ENCODE measurements at places on chromosomes 7 and 10.
A peak's percentile ranks its signal among the peaks of the same experiment; 100 is the strongest.

- no peak for DNase-seq
Observed at GRCh38 chr7:105602325-105603305, 21.3 kb upstream of the EFCAB10 start.

GRCh38 chr10:5743736-5744135 is 59.1 kb downstream of the TASOR2 start:
- DNase-seq = no peak

DNA sequence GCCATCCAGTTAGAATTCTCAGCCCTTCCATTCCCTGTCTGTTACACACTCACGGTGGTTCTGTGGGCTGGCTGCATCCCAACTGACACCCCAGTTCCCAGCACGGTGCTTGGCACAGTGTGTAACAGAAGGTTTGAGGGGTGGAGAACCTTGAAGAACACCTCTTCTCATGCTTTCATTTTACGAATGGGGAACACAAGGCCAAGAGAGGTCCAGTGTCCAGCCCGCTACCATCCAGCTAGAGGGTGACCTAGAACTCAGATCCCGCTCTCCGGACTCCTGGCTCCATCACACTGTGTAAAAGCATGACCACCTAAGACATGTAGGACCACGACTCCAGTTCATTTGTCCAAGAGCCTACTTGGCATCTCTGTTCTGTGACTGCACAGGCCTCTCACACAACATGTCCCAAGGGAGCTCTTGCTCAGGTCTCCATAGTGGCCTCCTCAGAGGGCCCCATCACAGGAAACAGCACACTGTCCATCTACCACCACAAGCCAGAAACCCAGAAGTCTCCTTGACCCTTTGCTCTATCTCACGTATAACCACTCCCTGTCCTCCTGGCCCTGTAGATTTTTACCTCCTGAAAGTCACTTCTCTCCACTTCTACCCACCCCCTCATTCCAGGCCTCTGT is 2.8 kb upstream of the CDH23 start:
- no peak for DNase-seq

GRCh38 chr10:63114031-63114814 is 18.9 kb upstream of the NRBF2 start:
- DNase-seq = peak; percentile 21

DNA sequence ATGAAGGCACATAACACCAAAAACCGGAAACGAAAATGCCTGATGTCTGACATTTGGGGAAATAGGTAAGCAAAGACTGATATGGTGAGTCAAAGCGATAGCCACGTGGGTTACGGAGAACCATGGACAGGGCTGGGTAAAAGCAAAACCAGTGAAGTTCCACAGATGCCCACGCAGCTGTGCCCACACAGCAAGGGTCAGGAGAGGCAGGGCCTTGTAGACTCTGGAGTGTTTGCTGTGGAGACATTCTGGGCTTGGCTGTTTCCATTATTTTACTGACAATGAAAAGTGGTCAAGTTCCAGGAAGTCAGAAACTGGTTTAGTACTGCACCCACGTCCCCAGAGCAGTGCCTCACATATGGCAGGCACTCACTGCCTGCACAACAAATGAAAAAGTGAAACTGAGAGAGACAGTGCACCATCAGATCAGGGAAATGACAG is 148.7 kb downstream of the ZMYND11 start:
- DNase-seq = no peak

GRCh38 chr10:126175641-126176262 is 212.5 kb downstream of the ADAM12 start:
- DNase-seq = no peak

- peak; percentile 68 for DNase-seq
Observed at GRCh38 chr7:129872054-129872453, 80.7 kb downstream of the UBE2H start.

DNA sequence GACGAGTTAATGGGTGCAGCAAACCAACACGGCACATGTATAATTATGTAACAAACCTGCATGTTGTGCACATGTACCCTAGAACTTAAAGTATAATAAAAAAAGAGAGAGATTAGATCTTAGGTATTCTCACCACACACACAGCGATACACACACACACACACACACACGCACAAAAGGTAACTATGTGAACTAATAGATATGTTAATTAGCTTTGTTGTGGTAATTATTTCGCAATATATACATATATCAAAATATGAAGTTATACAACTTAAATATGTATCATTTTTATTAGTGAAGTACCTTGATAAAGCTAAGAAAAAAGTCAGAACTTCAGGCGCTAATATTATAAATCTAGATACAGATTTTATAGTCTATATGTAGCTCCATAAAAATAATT is 849.2 kb downstream of the IPMK start:
- no peak for DNase-seq

GRCh38 chr10:22420787-22421517 is 75.7 kb downstream of the SPAG6 start:
- DNase-seq = no peak

DNA sequence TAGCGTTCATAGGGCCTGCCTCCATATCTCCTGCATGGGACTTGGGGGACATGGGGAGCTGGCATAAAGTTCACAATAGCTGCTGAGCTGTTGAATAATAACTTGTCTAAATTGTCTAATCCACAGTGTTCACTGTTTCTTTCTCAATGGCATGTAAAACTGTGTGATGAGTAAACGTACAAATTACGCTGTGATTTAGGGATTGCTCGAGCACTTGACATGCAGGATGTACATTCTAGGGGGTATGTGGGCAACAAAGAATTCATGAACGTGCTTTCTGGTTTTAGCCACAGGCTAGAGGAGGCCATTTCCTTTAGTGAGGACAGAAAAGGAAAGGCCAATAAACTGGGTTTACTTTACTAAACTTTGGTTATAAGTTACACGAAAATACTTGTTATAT is 534.2 kb upstream of the ZWINT start:
- peak; percentile 2 for DNase-seq

DNA sequence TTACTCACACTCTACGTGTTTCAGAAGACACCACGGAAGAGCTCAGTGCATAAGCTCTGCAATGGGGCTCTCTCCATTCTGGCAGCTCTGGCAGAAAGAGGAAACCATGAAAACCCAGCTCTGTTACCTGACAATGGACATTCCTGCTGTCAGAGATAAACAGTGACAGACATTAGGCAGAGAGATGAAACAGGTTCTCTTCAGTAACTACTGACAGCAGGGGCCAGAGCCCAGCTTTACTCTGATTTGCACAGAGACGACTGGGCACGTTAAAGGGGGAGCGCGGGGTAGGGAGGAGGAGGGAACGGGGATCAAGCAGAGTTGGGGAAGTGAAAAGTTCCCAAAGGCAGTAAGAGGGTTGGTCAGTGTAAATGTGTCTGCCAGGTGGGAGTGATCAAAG is 206.1 kb downstream of the RAMP3 start:
- no peak for DNase-seq

DNA sequence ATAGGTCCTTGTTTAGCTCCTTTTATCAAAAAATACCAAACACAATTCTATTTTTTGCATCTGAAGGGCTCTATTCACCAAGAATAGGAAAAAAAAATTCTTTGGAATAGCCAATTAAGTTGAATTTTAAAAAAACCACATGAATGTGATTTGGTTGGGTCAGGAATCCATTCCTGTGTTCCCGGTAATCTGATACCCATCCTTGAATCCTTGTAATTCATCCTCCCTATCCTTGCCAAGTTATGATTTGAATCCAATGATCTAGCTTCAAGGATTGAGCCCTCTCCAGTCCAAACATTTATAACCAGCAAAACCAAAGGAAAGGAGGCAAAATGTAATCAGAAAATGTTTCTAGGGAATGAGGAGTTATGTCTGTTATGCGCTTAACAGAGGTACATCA is 86.6 kb downstream of the CFAP58 start:
- DNase-seq = peak; percentile 33

GRCh38 chr7:27071622-27072390 is 24.0 kb downstream of the HOXA1 start:
- no peak for DNase-seq
